ENCODE measurements at places on chromosomes 1 and 21.

- DNase-seq: no peak
Measured at GRCh38 chr1:9589144-9589718, 520 bp downstream of the TMEM201 start.

DNA sequence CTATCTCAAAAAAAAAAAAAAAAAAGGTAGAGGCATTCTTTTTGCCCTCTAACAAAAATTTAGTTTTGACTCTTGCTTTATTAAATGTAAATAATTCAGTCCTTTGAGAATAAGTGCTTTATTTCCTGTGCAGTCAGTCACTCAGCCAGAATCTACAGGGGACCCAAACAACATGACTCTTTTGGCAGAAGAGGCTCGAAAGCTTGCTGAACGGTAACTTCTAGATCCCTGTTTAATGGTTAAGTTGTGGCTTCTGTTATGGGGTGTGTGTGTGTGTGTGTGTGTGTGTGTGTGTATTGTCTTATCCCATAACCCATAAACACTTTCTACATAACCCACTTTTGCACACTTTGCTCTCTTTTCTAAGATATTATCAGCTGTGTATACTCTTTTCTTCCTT is 54.9 kb upstream of the LAMC2 start:
- DNase-seq: no peak

DNA sequence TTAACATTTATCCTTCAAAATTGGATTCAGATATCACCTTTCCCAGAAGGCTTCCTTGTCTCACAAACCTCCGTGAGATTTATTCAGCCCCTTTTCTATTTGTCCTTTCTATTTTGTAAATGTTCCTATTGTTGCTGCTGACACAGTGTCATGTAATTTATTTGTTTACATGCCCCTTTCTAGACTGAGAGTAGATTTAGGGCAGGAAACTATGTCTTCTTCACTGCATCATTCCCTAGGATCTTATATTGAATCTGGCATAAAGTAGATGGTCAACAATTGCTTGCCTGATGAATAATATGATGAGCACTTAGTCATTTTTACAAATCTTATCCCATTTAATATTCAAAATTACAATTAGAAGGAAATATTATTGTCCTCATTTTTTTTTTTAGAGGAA is 8.1 kb upstream of the CNN3 start:
- no peak for DNase-seq

GRCh38 chr1:89733748-89734147 is 87.1 kb upstream of the LRRC8D start:
- no peak for DNase-seq

- DNase-seq: no peak
Measured at GRCh38 chr1:202663131-202663530, 47.1 kb downstream of the SYT2 start.

GRCh38 chr21:20627594-20627993 is 370.6 kb upstream of the NCAM2 start:
- DNase-seq: no peak

GRCh38 chr21:16180614-16181013 is 450.8 kb downstream of the USP25 start:
- no peak for DNase-seq

- no peak for DNase-seq
Measured at GRCh38 chr1:21914450-21914849, 22.7 kb downstream of the HSPG2 start.

All from left colon (tissue), 2 donors.